ENCODE measurements at places on chromosomes 1 and 21.

- DNase-seq, result no peak
Measured at GRCh38 chr1:105027838-105028471, 1278.3 kb downstream of the AMY1C start.

DNA sequence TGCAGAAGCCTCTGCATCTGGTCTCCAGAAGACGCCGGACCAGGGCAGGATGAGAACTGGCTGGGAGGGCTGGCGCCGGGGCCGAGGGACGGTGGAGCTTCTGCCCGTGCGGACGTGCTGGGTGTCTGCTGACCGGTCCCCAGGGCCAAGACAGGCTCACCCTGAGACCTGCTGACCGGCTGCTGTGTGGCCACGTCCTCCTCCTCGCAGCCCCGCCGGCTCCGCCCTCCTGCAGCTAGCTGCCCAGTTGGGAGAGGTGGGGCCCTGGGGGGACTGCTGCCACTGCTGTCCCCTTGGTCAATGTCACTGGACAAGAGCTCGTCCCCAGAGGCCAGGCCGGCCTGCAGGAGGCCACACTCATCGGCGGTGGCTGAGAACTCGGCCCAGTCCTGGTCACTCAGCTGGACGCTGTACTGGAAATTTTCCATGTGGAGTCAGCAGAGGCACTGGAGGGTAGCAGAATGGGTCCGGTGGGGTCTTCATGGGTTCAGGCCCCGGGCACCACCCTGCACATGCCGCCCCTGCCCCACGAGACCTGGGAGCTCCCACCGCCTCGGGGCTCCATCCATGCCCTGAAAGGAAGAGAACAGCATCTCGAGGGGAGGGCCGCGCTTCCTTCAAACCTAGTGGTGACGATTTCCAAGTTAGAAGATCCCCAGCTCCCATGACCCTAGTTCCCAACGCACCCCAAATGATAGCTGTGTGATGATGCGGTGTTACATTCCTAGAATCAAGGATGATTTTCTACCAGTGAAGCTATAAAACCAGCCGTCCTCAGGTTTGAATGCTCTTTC lies 1.1 kb downstream of the PERM1 start:
- no peak for DNase-seq

DNA sequence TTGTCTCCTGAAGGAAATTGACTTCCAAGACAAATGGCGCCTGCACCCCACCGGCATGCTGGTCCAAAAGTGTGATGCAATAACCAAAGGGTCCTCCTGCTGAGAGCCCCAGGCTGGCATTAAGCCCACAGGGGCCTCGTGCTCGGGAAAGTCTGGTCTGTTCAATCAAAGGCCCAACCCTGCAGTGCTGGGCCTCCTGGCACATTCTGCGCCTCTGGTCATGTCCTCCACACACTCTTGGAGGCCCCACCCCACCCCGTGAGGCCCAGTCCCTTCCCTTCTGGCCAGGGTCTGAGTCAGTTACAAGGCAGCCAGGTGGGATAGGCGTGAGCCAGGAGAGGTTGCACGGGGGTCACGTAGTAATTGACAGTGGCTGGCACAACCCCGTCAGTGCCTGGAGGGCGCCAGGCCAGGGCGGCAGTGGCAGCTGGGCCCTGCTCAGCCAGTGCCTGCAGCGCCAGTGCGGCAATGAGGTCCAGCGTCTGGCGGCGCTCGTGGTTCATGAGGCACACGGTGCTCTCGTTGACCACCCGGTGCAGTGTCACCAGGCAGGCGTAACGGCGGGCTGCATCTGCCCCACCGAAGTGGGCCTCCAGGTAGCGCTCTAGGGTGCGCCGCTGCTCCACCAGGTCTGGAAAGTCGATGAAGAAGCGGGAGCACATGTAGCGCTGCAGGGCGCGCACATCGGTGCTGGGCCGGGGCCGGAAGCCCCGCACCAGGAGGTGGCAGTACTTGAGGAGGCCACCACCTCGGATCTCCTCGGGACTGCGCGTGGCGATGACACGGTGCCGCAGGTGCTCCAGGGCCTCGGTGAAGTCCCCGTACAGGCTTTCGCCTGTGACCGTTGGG lies 6.8 kb downstream of the TENT5B start:
- no peak for DNase-seq

- DNase-seq, result no peak
Measured at GRCh38 chr1:47302472-47302871, 11.5 kb downstream of the STIL start.

DNA sequence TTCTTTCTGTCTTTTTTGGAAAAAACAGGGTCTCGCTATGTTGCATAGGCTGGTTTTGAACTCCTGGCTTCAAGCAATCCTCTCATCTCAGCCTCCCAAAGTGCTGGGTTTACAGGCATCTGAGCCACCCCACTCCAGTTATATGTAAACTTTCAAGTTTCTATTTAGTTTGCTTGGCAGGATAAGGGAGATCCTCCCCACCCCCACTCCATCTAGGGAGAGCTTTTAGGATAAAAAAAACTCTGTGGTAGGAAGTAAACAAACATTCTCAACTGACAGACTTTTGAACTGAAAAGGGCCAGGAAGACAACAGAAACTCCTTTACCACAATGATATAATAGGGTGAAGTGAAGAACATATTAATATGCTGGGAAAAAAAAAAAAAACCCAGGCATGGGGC lies 41.0 kb upstream of the ZNF326 start:
- no peak for DNase-seq
